Transverse colon (tissue), 4 donors: ENCODE measurements at places on chromosomes 16 and 17. TPM values are rescaled to one million over a fixed set of nuclear protein-coding genes. Genes with fewer than 3 reads are reported as not detected.
A peak's percentile ranks its signal among the peaks of the same experiment; 100 is the strongest.

- H3K4me1 ChIP-seq: no peaks in the 10 kb centered on the region
- no peak for DNase-seq
- H3K36me3 ChIP-seq: no peaks in the 10 kb centered on the region
- no peaks in the 10 kb centered on the region for H3K27me3 ChIP-seq
- no peak overlapping the region for H3K27ac ChIP-seq
Measured at GRCh38 chr17:29209073-29209472, 28.9 kb upstream of the MYO18A start.

DNA sequence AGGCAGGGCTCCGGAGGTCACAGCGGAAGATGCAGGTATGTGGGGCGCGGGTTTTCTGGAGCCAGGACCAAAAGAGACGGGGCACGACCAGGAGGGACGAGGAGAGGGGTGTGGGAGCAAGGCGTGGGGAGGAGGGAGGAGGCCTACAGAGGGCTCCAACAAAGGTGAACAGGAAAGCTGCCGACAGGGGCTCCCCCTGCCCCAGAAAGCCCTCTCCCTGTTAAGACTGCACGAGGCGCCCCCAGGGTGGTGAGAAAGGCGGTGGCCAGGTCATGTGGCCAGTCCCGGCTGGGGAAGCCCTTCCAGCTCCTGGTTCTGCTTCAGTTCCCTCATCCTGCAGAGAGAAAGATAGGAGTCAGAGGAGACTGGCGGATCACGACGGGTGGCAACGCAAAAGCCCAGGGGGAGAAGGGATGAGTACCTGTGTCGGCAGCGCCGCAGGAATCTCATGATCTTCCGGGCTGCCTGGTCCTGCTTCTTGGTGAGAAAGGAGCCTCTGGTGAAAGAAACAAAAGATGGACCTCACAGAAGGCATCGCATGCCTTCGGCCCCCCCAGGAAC lies 949 bp upstream of the SPAG7 start:
- H3K4me3 ChIP-seq: peak overlapping the region; percentile 55
- peaks cover 26% of the 10 kb centered on the region for H3K36me3 ChIP-seq
- H3K4me1 ChIP-seq: peaks cover 29% of the 10 kb centered on the region
- H3K27me3 ChIP-seq: no peaks in the 10 kb centered on the region
- no peak for DNase-seq

DNA sequence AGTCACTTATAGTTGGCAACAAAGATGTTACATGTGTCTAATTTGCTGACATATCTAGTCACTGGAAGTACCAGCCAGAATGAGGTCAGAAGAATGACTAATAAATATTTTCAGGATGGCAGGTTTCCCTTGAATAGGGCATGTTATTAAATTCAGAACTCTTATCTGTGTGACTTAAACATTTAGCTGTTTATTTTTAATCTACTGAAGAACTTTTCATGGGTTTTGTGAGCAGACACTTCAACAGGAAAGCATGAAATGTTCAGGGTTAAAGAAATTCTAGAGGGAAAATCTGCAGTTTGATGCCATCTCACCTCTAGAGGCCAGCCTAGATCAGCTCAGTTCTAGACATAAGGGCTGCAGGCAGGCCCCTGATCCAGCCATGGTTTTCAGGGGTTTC lies 13.2 kb downstream of the JPT2 start:
- no peak overlapping the region for H3K4me3 ChIP-seq
- H3K27ac ChIP-seq: no peak overlapping the region
- peaks cover 5% of the 10 kb centered on the region for H3K36me3 ChIP-seq
- no peaks in the 10 kb centered on the region for H3K27me3 ChIP-seq

Gene SSTR5
- total RNA-seq: not detected

GRCh38 chr17:65037157-65037556 lies 19.4 kb downstream of the GNA13 start:
- H3K4me3 ChIP-seq: no peak overlapping the region
- no peak overlapping the region for H3K27ac ChIP-seq
- no peaks in the 10 kb centered on the region for H3K27me3 ChIP-seq
- DNase-seq: no peak
- peaks cover 23% of the 10 kb centered on the region for H3K4me1 ChIP-seq
- H3K36me3 ChIP-seq: no peaks in the 10 kb centered on the region

- H3K27me3 ChIP-seq: no peaks in the 10 kb centered on the region
- H3K4me3 ChIP-seq: no peak overlapping the region
- H3K36me3 ChIP-seq: no peaks in the 10 kb centered on the region
Measured at GRCh38 chr16:4411684-4412083, 4.7 kb downstream of the CORO7 start.

- peaks cover 5% of the 10 kb centered on the region for H3K27me3 ChIP-seq
- H3K36me3 ChIP-seq: no peaks in the 10 kb centered on the region
- H3K4me1 ChIP-seq: no peaks in the 10 kb centered on the region
- DNase-seq: no peak
Measured at GRCh38 chr16:27922433-27922832, 141.1 kb downstream of the GSG1L start.
